ENCODE measurements at places on chromosomes 11 and 22. TPM values are rescaled to one million over a fixed set of nuclear protein-coding genes. Genes with fewer than 3 reads are reported as not detected.

GRCh38 chr11:114137838-114138237, 78.3 kb downstream of the ZBTB16 start:
- DNase-seq: no peak

DNA sequence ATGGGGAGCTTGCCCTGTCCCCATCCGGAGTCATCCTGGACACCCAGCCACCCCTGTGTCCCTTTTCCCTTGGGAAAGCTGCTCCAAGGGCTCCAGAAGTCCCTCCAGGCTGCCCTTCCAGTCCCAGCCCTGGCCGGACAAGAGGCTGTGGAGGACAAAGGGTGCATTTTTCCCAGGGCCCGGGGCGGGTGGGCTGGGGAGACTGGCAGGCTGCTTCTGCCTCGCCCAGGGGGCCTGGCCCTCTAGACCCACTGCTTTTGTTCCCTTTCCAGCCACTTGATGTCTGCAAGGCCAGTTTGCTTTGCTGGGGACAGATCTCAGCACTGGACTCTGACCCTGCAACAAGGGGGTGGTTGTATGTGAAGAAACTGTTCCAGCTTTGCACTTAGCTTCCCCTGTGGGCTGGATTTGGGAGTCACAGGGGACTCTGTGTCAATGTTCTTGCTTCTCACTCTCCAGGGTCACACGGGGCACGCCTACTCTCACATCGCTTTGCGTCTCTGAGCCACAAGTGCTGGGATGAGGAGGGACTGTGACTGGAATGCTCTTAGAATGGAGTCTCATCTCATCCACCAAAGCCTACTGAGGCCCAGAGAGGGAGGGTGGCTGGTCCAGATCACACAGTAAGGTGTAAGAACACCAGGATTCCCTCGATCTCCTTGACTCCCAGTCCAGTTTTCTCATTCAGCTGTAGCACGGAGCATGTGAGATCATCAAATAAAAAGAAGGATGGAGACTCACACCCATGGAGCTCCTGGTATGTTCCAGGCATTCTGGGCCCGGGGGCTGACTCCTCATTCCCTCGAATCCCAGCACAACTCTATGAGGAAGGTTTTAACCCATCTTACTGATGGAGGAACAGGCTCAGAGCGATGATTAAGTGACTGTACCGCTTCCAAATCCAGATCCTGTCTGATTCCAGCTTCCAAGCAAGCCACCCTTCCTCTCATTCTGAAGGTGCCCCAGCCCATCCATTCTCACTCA, 59.9 kb downstream of the FBXO7 start:
- DNase-seq: no peak

DNA sequence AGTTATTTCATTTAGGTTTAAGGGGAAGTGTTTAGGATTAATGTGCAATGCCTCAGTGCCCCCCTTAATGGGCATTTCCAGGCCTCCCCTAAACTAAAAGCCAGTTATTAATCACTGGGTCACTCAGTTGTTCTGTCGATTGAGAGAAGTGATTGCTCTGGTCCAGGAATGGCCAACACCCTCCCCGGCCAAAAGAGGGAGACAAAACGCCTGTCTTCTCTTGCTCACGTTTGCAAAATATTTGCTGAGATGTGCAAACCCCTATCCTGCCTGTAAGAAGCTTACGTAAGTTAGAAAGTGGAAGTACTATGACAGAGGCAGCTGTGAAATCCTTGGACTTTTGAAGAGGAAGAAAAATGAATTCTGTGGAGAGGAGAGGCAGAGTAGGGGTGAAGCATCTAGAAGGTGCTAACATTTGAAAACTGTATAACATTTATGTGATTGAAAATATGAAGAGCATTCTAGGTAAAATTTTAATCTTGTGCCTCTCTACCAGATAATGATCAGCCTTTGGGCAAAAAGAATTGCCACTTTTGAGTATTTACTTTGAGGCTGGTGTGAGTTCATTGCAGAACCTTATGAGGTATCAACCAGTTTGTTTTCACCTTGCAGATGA, 37.7 kb downstream of the NTM start:
- DNase-seq: no peak

GRCh38 chr11:70327717-70328116, 57.2 kb downstream of the PPFIA1 start:
- no peak for DNase-seq

GRCh38 chr11:33476945-33477606, 219.9 kb downstream of the HIPK3 start:
- no peak for DNase-seq

- DNase-seq: no peak
These were observed 11.9 kb downstream of the CD82 start for GRCh38 chr11:44577231-44577830.

Gene MMP10
- 0.55 TPM for total RNA-seq

Gene MAPK8IP1
- 8.7 TPM for total RNA-seq

Gene APOL1
- 109 TPM for total RNA-seq

Gene SLC29A2
- 22.8 TPM for total RNA-seq

Gene RAG2
- not detected for total RNA-seq

Measured in left lung (tissue), 14 donors.